ENCODE measurements at places on chromosomes 3 and 15.

- DNase-seq, result no peak
Measured at GRCh38 chr3:171352387-171352935, 107.7 kb downstream of the TNIK start.

DNA sequence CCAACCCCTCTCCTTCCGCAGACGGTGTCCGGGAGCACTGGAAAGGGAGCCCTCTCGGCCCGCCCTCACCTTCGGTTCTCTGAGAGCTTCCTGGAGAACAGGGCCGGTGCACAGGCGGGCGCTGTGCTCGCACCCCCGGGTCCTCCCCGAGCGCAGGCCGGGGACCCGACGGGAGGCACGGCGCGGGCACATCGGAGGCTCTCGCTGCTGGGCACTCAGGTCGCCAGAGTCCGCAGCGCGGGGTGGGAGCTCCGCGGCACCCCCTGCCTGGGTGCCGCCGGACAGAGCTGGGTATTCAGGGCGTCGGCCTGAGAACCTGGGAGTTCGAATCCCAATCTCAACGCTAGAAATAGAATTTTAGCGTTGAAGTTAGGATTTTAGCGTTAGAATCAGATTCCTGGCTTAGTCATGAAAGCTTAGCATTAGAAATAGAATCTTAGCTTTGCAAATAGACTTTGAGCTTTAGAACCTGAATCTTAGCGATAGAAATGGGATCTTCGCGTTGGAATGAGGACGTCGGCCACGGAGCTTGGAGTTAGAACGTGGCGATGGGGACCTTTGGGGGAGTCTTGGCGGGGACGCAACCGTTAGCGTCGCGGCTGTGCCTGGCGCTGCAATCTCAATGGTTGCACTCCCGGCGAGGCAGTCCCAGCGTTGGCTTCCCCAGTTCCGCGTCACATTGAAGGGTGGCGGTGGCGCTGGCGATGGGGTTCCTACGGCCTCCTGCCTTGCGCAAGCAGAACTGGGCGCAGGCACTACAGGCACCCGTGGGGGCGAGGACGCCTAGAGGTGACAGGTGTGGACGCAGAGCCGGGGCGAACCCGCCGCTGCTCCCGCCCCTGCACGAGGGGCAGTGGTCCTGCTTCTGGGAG, 549 bp downstream of the TRH start:
- no peak for DNase-seq

DNA sequence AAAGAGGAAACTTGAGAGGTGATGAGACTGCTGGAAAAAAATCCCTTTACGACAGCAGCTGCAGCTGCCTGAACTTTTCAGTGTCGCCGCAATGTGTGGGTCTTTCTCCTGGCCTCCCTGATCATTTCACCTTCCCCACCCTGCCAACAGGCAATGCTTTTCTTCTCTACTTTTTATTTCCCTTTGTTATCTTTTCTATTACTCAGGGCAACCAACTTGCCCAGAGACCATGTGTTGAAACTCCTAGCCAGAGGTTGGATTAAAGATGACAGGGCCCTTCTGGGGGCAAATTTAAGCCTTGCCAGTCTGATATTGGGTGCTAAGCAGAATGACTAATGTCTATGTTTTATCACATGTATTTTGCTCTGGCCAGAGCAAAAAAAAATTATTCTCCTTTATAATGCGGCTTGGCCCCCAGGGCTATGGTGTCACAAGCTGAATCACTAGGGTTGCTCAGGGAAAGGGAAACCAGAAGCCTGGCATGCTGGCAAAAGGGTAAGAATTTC, 51.5 kb upstream of the CFAP20DC start:
- DNase-seq, result no peak

- DNase-seq, result no peak
Measured at GRCh38 chr3:140223631-140224030, 288.6 kb downstream of the CLSTN2 start.

DNA sequence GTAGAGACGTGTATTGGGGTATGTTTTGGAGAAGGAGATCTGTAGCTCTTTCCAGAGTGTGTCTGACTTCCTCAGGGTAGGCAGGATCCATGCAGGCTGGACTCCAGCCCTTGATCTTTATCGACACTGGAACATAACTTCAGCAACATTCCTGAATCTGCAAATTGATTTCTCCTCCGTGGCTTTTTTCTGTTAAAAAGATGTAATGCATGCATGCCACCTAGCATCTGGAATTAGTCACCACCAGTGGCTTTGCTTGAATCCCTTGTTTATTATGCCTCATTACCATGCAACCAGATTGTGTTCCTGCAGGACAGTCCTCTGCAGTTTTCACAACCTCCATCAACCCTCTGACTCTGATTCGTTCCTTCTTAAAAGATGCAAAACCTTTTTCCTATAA, 86.1 kb downstream of the CCNL1 start:
- DNase-seq, result no peak

- no peak for DNase-seq
Measured at GRCh38 chr3:82157952-82158351, 396.5 kb upstream of the GBE1 start.

DNA sequence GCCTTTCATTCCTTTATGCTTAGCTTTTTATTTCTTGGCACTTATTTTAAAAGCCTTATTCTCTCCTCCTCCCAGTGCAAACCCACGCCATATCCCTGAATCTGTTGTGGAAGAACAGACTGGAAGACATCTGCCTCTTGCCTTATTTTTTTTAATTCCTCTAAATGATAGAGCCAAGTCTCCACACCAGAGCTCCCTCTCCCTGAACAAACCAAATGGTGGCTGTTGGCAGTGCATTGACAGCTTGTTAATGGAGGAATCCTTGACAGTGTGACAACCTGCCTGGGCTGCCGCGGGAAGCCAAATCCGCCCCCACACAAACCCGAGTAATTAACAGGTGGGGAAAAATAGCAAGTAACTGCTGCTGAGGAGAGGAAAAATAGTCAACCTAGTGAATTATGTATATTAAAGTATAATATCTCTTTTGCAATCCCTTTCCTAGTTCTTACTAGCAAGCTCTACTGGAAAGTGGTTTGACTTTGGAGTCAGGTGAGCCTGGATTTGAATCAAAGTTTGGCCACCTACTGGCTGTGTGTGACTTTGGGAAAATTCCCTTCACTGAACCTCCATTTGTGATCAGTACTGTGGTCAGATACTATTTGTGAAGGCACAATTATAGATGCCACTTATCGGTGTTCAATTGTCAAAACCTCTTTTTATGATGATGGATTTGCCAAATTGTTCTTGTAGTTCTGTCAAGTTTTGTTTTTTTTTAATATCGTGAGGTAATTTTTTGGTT, 589.6 kb downstream of the PDCD6IP start:
- DNase-seq, result no peak

GRCh38 chr3:58633157-58633865, 33.3 kb downstream of the FAM3D start:
- DNase-seq, result no peak

- DNase-seq, result no peak
Measured at GRCh38 chr15:53872410-53872809, 105.8 kb upstream of the UNC13C start.

- no peak for DNase-seq
Measured at GRCh38 chr3:191330530-191331048, 263 bp upstream of the UTS2B start.

DNA sequence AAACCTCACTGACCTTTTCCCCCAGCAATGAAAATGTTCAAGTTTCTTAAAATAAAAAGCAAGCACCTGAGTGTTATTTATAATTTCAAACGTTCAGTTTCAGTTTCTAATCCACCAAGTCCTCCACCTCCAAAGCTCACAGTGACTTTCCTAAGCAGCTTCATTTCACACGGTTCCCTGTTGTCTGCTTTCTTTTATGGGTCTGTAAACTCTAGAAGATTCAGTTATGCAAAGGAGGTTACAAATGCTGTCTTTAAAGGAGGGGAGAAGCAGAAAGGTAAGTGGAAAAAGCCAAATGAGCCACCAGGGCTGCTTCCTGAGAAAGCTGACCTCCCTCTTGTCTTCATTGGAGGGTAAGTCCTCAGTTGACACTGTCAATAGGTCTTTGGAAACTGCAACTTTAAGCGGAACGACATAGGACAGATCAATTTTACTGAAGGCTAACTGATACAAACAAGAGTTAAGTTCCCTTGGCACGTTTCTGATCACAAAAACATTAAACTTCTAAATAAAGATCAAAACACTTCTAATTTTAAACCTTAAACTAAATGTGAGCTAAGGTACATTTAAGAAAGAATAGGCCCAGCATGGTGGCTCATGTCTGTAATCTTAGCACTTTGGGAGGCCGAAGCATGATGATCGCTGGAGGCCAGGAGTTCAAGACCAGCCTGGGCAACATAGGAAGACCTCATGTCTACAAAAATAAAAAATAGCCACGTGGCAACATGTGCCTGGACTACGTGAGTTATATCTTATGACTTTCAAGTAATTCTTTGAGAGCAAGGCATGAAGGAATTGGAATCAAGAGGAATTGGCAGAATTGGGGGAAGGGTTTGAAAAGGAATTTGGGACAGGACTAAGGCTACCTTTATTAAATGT, 151.9 kb upstream of the UBE2E1 start:
- no peak for DNase-seq

GRCh38 chr3:189744235-189744634, 113.0 kb downstream of the TP63 start:
- no peak for DNase-seq

DNA sequence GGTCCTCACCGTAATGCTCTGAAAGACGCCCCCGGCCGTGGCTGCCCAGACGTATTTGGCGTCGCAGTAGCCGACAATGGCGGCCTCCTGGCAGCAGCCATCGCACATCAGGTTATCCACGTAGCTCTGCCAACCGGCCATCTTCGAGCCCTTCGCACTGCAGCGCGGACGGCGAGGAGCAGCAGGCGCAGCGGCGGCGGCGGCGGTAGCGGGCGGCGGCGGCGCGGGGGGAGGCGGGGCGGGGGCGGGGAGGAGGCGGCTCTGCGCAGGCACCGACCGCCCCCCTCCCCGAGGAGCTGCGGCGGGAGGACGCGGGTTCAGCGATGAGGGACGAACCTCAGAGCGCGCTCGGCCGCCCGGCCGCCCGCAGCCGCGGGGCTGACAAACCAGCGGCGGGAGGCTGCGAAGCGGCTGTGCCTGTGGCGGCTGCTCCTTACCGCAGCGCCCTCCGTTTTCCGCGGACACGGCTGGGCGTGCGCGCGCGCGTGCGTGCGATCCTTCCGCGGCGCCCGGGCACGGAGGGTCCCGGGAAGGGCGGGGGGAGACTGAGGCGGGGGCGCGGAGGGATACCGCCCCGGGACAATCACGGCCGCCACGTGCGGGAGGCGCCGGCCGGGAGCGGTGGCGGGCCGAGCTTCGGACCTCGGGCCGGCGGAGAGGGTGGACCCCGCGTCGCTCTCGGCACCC, at the start of gene PFN2:
Gene PFN2, minus strand, starts transcription at position 180 of the 687 bp plus-strand sequence. Its CDS starts 39 bp downstream, at position 141.
- DNase-seq, result peak; percentile 33

DNA sequence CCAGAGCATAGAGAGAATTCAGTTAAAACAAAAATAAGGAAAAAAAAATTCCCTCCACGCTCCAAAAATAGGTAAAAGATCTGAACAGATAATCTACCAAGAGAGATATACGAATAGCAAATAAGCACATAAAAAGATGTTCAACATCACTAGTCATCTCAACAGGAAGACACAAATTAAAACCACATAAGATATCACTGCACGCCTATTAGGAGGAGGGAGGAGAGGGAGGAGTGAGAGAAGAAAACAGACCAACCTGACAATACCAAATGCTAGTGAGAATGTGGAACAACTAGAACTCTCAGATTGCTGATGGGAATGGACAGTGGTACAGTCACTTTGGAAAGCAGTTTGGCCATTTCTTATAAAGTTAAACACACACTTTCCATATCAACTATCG, 212.5 kb downstream of the FMN1 start:
- no peak for DNase-seq

DNA sequence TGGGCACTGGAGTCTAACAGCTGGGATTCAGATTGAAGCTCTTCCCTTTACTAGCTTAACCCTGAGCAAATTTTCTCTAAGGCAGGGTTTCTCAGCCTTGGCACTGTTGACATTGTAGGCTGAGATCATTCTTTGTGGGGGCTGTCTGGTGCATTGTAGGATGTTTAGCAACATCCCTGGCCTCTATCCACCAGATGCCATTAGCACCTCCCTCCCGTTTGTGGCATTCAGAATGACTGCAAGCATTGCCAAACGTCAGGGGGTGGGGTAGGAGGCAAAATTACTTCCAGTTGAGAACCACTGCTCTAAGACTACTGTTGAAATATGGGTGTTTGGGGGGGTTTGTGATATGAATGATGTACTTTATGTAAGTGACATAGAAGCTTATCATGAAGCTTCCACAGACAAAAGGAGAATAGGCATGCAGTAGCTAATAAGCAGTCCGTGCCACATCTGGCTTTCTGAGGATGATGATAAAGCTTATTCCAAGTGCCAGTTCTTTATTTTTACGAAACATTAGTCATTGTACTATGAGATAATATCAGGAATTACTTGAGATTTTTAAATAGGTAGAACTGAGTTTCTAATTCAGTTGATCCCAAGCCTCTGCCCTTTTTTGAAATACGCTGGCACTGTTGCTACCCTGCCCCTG, 39.3 kb downstream of the NKIRAS1 start:
- DNase-seq, result no peak

GRCh38 chr3:86800116-86800515, 190.8 kb downstream of the VGLL3 start:
- no peak for DNase-seq

DNA sequence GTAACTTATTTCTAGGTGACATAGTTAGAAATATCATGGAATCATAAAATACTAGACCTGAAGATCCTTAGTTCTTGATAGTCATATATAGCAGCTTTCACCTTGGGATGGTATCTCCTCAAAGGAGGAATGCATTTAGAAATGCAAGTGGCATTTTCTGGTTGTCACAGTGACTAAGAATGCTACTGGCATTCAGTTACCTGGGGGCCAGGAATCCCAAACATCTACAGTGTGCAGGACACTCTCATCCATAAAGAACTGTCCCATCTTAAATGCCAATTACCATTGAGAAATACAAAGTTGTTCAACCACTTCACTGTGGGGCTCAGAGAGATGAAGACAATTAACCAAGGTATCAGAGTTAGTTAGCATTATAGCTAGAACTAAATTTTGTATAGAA, 36.7 kb downstream of the MYH15 start:
- no peak for DNase-seq

GRCh38 chr3:153028381-153028780, 133.6 kb upstream of the RAP2B start:
- no peak for DNase-seq

GRCh38 chr3:142941373-142942123, 21.9 kb downstream of the PAQR9 start:
- DNase-seq, result no peak

- no peak for DNase-seq
Measured at GRCh38 chr3:126319701-126320295, 37.4 kb downstream of the KLF15 start.

DNA sequence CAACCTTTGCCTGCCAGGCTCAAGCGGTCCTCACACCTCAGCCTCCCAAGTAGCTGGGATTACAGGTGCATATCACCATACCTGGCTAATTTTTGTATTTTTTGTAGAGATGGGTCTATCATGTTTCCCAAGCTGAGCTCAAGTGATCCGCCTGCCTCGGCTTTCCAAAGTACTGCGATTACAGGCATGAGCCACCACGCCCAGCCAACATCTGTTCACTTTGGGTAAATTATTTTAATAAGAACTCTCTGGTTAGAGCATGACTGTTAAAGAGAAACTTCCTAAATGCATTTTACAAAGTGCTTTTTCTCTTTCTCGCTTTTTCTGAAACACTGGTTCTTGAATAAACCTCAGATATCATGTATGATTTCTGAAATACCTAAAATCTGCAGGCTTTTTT, 172.5 kb downstream of the PTPRG start:
- no peak for DNase-seq

- no peak for DNase-seq
Measured at GRCh38 chr3:149716984-149717383, 35.3 kb downstream of the COMMD2 start.

All from SW 1271 (cell line).